ENCODE measurements at places on chromosomes 3 and 15.

DNA sequence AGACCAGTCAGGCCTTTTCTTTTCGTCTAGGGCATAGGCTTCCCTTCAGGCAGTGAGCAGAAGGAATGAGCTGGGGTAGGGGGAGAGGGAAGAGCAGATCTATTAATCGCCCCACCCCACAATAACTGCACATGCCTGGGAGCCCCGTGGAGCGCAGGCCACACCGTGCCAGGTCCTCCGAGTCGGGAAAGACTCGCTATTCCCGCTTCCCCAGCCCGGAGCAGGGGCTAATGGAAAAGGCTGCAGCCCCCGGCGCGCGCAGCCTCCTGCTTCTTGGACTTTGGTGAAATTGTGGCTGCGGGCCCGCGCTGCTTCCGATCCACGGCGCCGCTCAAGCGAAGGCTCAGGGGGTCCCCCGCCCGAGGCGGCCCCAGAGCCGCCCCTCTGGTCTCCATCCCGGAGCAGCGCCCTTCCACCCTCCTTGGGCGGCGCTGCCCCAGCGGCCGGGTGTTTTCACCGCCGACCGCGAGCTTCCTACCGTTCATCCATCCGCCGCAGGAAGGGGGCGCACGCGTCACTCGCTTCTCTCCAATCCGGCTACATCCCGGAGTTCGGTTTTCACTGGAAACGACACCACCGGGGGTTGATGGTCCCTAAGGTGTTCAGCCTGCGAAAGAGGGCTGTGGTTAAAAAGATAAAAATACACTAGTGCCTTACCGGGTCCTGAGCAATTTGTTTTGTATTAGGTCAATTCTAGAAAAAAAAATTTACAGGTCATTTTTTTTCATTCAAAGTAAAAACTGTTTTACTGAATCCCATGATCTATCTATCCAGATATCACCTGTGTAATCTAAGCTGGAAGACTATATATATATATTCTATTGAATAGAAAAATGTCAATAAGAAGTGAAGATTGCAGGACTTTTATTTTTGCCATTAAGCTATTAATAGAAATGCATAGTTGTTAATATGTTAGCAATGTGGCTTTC, 4.4 kb upstream of the SYNM start:
- peak; percentile 91 for DNase-seq

DNA sequence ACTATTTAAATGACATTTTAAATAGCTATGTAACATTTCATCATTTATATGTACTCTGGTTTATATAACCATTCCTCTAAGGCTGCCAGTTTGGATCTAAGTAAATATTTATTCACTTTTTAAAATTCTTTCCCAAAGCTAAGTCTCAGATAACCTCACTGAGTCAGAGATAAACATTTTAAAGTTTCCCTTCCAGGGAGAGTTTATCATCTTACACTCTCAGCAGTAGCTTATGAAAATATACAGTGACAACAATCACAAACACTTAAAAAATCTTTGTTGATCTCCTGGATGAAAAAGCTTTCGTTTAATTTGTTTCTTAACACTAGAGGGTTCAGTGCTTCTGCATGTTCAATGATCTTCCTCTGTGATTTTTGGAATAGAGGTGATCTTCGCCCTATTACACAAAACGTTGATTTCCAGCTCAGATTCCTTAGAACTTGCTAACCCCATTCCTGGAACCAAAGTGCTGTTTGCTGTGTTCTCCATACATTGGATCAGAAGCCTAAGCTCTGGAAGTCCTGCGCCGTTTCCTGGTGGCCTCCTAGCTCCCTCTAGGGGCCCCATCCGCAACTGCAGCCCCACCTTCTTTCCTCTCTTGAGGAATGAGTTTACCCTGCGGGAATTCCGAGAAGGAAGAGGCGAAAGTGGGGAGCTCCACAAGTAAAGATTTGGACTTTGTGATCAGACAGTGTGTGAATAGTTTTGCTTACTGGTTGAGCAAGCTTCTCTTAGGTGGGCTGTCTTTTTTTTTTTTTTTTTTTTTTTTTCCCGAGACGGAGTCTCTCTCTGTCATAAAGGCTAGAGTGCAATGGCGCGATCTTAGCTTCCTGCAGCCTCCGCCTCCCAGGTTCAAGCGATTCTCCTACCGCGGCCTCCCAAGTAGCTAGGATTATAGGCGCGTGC, 29.3 kb upstream of the SACM1L start:
- peak; percentile 84 for DNase-seq

DNA sequence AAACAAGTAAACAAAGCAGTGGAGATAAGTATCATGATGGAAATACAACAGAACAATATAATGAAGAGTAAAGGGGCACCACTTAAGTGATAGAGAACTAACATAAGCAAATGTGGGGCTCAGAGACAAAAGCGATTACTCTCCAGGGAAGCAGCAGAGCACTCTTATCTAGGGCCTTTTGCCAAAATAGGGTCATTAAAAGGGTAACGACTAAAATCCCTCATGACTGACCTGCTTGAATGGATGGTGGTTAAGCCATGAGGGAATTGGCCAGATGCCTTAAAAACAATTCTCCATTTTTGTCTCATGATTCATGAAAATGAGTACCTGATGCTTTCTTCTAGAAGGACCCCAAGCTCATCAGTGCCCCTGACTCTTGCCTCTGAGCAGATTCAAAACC, 3.2 kb upstream of the SLC7A14 start:
- DNase-seq, result no peak

GRCh38 chr15:62888623-62889022, 153.9 kb upstream of the TPM1 start:
- no peak for DNase-seq

- DNase-seq, result no peak
These were observed 201.1 kb downstream of the WDR72 start for GRCh38 chr15:53558384-53558783.

GRCh38 chr3:45417930-45418847, 29.8 kb downstream of the LARS2 start:
- no peak for DNase-seq

DNA sequence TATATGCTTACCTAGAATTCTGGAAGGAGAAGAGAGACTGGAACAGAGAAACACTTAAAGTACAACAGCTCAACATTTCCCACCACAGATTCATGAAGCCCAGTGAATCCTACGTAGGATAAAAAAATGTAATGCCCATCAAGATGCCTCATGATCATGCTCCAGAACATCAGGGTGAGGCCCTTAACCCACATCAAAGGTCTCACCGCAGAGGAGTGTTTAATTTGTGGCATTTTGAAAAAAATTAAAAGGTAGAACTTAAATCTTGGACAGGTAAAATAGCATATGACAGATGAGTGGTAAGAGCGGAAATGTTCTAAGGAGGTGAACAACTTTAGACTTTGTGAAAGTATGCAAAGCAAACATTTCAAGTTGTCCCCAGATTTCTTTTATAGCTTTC, 9.7 kb upstream of the SLC6A20 start:
- DNase-seq, result no peak

- DNase-seq, result no peak
These were observed 139.7 kb upstream of the SMAD3 start for GRCh38 chr15:66925721-66926120.

DNA sequence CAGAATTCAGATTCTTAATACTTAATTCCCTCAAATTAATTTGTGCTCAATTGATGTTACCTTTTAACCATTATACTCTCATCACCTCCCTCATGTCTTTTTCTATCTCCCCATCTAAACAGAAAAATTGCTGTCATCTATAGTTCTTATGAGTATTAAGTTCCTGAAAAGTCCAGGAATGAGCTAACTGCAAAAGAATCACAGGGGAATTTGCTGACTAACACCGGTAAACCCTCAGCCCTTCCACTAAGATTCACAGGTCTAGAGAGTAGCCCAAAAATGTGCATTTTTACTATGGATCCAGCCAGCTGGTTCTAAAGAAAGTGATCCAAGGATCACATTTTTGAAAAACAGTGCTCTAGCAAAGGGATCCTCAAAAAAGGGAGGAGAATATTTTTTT, 67.0 kb downstream of the SETD2 start:
- no peak for DNase-seq
